ENCODE measurements at places on chromosomes 16 and 17. TPM values are rescaled to one million over a fixed set of nuclear protein-coding genes. Genes with fewer than 3 reads are reported as not detected.

Gene CRYM
- 0.64 TPM for total RNA-seq

Gene DHX58
- total RNA-seq = 10.8 TPM

Gene MYH2
- not detected for total RNA-seq

Gene STX1B
- total RNA-seq = 0.72 TPM

Gene MSLN
- 9.0 TPM for total RNA-seq

Gene GFAP
- not detected for total RNA-seq

Gene KRT40
- not detected for total RNA-seq

Gene KRT12
- not detected for total RNA-seq

Gene FOXC2
- total RNA-seq = under 0.01 TPM

Gene GGT6
- total RNA-seq = 7.7 TPM

Gene CCDC200
- not detected for total RNA-seq

Gene SPDYE4
- total RNA-seq = not detected

Gene FSCN2
- total RNA-seq = 1.9 TPM

Gene TEX19
- total RNA-seq = not detected

Gene NEUROD2
- not detected for total RNA-seq

Gene HOXB1
- not detected for total RNA-seq

Gene ZNF267
- 7.7 TPM for total RNA-seq

Gene RNF151
- total RNA-seq = 0.85 TPM

Gene PPY
- not detected for total RNA-seq

Gene TP53
- total RNA-seq = 23.1 TPM

Gene IGF2BP1
- 0.24 TPM for total RNA-seq

Gene NACA2
- total RNA-seq = not detected

Gene KRTAP17-1
- total RNA-seq = not detected
